ENCODE measurements at places on chromosomes 5 and 9. TPM values are rescaled to one million over a fixed set of nuclear protein-coding genes. Genes with fewer than 3 reads are reported as not detected.

The BAAT gene
- total RNA-seq: not detected

The TEX48 gene
- not detected for total RNA-seq

The PROP1 gene
- not detected for total RNA-seq

The MAMDC4 gene
- total RNA-seq: 15.4 TPM

The SLC36A3 gene
- not detected for total RNA-seq

The GPRIN1 gene
- total RNA-seq: 2.4 TPM

The STXBP1 gene
- 23.9 TPM for total RNA-seq

The FRRS1L gene
- total RNA-seq: not detected

The IL9 gene
- not detected for total RNA-seq

Data from T-helper 2 cell treated with Interferon-gamma antibody and Interleukin-4, amounts not matched to agents 100 ng/mL and 5 ng/mL, for 36 hours (primary cell).